ENCODE measurements at places on chromosomes 11 and 22.

GRCh38 chr22:31618057-31618456 lies 44.0 kb downstream of the PISD start:
- DNase-seq, result no peak

GRCh38 chr22:32717337-32718240 lies 83.9 kb upstream of the TIMP3 start:
- no peak for DNase-seq

GRCh38 chr11:47469361-47470179 lies 20.6 kb upstream of the RAPSN start:
- no peak for DNase-seq

- no peak for DNase-seq
Observed at GRCh38 chr11:125262830-125263218, 98.3 kb downstream of the PKNOX2 start.

All from kidney tubule cell (primary cell).